ENCODE measurements at places on chromosomes 13 and 19. TPM values are rescaled to one million over a fixed set of nuclear protein-coding genes. Genes with fewer than 3 reads are reported as not detected.

- no peak overlapping the region for H3K27ac ChIP-seq
- DNase-seq: no peak
- H3K36me3 ChIP-seq: no peaks in the 10 kb centered on the region
- no peaks in the 10 kb centered on the region for H3K27me3 ChIP-seq
- peaks cover 16% of the 10 kb centered on the region for H3K4me1 ChIP-seq
Measured at GRCh38 chr13:50594276-50595051, 249.0 kb downstream of the DLEU7 start.

DNA sequence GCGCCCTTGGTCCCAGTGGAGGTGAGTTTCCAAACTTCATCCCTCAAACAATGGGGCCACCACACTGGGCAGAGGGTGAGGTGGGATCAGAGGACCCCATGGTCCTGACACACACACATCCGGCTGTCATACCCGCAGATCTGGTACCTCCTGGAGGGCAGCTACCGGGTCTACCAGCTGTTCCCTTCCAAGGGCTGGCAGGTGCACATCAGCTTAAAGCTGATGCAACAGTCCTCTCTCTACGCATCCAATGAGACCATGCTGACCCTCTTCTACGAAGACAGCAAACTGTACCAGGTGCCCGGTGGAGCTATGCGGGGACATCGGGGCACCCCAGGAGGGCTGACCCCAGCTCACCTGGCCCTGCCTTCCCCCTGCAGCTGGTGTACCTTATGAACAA is 14.0 kb upstream of the PSMD8 start:
- DNase-seq: no peak
- no peak overlapping the region for H3K4me3 ChIP-seq
- H3K36me3 ChIP-seq: no peaks in the 10 kb centered on the region
- peaks cover 6% of the 10 kb centered on the region for H3K4me1 ChIP-seq
- no peak overlapping the region for H3K27ac ChIP-seq

GRCh38 chr13:33321686-33322542 is 36.4 kb upstream of the STARD13 start:
- H3K27ac ChIP-seq: no peak overlapping the region
- H3K27me3 ChIP-seq: no peaks in the 10 kb centered on the region
- no peaks in the 10 kb centered on the region for H3K4me1 ChIP-seq
- no peak overlapping the region for H3K4me3 ChIP-seq

DNA sequence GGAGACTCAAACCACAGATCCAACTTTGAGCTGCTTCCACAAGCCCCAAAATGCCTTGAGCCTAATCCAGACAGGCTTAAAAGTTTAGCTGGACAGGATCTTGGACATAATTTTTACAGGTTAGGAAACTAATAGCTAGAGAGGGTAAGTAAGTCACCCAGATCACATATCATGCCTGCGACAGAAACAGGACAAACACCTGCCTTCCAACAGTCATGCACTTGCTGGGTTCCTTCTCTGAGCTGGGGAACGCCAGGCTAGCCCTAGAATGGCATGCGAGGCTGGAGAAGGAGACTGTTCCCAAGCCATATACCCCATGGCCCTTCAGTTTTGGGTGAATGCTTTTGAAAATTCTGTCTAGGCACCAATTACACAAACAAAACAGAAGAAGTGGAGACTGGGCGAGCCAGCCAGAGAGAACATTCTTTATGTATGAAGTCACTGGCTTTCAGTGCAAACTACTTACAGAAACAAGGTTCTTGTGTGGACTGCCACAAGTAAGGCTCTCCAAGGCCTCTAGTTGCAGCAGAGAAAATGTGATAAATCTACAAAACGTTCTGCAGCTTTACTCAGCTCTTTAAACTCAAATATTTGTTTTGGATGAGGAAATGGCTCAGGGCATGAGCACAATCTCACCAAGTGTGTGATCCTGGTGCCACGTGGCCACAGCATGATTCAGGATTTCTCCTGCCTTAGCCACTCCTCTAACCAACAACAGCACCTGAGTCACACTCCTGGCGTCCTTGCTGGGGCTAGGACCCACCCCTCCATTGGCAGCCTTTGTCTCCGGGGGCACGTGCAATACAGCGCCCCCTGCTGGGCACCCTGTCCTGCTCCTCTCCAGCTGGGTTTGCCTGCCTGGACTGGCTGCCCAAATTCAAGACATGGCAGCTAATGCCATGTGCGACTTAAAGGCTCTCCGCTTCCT is 73.4 kb upstream of the UBL3 start:
- H3K27me3 ChIP-seq: no peaks in the 10 kb centered on the region
- no peaks in the 10 kb centered on the region for H3K36me3 ChIP-seq
- peaks cover 82% of the 10 kb centered on the region for H3K4me1 ChIP-seq
- DNase-seq: peak; percentile 97
- H3K4me3 ChIP-seq: peak overlapping the region; percentile 32

DNA sequence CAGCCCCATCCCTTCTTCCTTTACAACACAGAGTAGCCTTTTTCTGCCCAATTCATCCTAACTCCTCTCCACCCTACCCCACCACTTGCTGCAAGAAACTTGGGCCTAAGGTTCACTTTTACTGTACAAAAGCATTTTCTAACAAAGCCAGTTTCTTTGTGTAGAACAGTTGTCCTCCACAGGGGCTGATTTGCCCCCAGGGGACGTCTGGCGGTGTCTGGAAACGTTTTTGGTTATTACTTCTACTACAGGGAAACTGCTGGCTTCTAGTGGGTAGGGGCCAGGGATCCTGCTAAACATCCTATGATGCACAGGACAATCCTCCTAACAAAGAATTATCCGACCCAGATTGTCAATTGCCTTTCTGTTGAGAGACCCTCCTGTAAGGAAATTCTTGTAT is 7.3 kb upstream of the LMO7 start:
- H3K36me3 ChIP-seq: no peaks in the 10 kb centered on the region
- H3K27ac ChIP-seq: no peak overlapping the region
- no peak for DNase-seq
- H3K4me1 ChIP-seq: no peaks in the 10 kb centered on the region
- no peak overlapping the region for H3K4me3 ChIP-seq
- no peaks in the 10 kb centered on the region for H3K27me3 ChIP-seq

Gene TSHZ3
- total RNA-seq: not detected

Gene ZNF728
- total RNA-seq: not detected

Gene ZNF578
- total RNA-seq: not detected

Gene CABP5
- total RNA-seq: not detected

DNA sequence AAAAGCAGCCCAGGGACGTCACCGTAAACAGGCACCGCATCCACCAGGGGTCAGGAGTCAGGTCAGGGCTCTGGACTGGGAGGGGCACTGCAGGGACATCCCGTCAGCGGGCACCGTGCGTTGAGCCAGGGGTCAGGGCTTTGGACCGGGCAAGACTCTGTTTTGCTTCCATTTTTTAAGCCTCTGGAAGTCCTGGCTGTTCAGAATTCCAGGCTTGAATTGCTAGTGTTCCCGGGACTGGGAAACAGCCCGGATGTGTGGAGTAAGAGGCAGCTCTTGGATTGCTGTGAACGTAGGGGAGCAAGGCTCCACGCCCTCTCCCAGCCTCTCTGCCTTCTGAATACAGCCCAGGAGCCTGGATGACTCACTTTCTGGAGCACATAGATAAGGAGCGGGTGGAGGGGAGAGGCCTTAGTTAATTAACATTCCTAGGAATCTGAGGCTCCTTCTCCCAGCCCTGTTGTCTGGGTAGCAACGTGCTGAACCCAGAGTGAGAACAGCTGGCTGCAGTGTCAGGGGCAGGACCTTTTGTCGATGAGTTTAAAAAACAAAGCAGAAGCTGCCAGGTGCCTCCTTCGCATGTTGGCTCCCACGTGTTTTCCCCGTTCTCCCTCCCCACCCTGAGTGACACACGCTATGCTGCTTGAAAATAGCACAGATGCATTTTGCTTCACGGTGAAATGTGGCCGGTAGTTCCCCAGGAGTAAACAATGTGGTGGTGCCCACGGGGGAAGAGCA is 21.9 kb downstream of the ATP11A start:
- DNase-seq: peak; percentile 97
- H3K4me1 ChIP-seq: peaks cover 51% of the 10 kb centered on the region
- peak overlapping the region; percentile 47 for H3K4me3 ChIP-seq
- no peaks in the 10 kb centered on the region for H3K36me3 ChIP-seq
- no peaks in the 10 kb centered on the region for H3K27me3 ChIP-seq

Gene CEACAM16
- not detected for total RNA-seq

- no peak overlapping the region for H3K27ac ChIP-seq
- H3K36me3 ChIP-seq: no peaks in the 10 kb centered on the region
- no peaks in the 10 kb centered on the region for H3K4me1 ChIP-seq
- H3K27me3 ChIP-seq: no peaks in the 10 kb centered on the region
Measured at GRCh38 chr13:109408591-109409382, 377.6 kb downstream of the IRS2 start.

GRCh38 chr19:15263361-15263985 is 31.2 kb upstream of the EPHX3 start:
- H3K27ac ChIP-seq: no peak overlapping the region
- H3K36me3 ChIP-seq: peaks cover 74% of the 10 kb centered on the region
- H3K4me3 ChIP-seq: no peak overlapping the region
- no peaks in the 10 kb centered on the region for H3K4me1 ChIP-seq
- no peaks in the 10 kb centered on the region for H3K27me3 ChIP-seq
- DNase-seq: no peak

Gene ATXN8OS
- not detected for total RNA-seq

DNA sequence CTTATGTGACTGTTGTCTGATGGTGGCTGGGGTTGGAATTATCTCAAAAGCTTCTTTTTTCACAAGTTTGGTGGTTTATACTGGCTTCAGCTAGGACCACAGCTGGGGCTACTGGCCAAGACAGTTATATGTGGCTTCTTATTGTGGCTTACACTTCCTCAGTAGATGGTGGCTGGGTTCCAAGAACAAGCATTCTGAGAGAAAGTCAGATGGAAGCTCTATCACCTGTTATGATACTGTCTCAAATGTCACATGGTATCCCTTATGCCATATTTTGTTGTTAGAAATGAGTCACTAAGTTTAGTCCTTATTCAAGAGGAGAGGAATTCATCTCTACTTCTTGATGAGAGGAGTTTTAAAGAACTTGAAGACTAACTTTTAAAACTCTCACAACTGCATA is 41.6 kb downstream of the NDFIP2 start:
- no peak overlapping the region for H3K27ac ChIP-seq
- no peak for DNase-seq
- H3K4me3 ChIP-seq: no peak overlapping the region
- H3K4me1 ChIP-seq: peaks cover 9% of the 10 kb centered on the region

DNA sequence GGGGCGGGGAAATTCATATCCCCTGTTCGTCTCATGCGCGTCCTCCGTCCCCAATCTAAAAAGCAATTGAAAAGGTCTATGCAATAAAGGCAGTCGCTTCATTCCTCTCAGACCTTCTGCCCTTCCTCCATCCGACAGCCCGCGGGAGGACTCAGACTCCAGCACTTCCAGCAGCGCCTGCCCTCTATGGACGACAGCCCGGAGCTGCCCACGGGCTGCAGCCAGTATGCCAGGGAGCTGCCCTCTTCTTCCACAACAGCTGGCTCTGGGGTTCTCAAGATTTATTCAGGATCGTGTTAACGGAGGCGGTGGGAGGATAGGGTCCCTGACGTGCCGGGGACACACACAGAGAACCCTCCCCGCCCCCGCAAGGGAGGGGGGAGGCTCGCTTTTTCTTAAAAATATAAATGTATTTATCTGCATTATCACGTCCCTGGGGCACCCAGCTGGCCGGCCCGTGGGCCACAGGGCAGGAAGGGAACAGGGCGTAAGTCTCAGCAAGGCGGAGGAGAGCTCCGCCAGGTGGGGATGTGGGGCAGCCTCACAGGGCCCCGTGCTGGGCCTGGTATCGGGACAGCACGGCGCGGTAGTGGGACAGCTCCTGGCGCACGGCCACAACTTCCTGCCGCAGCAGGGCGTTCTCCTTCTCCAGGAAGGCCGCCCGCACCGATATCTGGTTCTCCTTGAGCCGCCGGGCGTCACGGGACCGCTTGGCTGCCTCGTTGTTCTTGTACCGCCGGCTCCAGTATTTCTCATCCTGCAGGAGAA is 6.7 kb downstream of the DBP start:
- H3K4me3 ChIP-seq: no peak overlapping the region
- H3K36me3 ChIP-seq: no peaks in the 10 kb centered on the region
- no peak overlapping the region for H3K27ac ChIP-seq
- no peaks in the 10 kb centered on the region for H3K27me3 ChIP-seq
- DNase-seq: no peak

Gene IFI30
- 35.8 TPM for total RNA-seq
